ENCODE measurements at places on chromosomes 12 and 14.

DNA sequence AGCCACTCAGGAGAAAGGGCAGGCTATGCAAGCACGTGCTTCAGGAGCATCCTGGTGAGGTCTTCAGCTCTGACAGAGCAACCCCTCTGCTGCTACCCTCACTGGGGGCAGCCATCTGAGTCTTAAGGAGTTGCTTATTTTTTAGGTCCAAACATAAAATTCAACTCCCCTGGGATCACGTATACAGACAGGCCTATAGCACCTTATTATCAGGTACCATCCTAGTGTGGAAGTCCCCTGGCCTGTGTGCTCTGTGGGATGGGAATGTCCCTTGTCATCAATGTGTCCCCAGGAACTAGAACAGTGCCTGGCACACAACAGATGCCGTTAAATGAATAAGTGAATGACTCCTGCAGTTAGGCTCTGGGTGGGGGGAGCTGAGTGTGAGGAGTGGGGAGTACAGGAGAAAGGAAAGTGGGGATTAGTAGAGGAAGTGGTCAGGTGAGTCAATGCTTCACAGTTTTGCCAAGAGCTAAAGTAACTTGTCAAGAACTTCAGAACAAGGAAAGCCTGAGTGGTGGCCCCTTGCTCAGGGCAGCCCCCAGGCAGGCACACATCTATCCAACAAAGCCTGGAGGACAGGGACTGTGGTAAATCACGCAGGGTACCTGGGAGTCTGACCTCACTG is 33.5 kb downstream of the DAD1 start:
- no peak for DNase-seq

GRCh38 chr12:97681612-97682504 is 219.3 kb downstream of the RMST start:
- no peak for DNase-seq

DNA sequence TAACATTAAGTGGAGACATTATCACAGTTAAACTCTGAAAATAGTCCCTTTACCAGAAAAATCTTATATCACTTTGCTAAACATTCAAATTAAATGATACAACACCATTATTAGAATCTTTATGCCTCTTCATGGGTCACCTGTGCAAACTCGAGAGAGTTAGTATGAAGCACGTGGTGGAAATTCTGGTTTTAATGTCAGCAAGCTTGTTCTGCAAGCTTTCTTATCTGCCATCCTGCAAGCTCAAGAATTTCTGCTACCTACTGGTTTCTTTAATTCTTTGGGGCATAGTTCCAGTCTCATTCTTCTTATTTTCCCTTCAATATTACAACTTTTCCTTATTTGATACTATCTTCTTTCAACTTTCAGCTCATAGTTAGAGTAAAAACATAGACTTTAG is 868 bp downstream of the CATSPERB start:
- DNase-seq = no peak

- DNase-seq = no peak
These were observed 120.0 kb downstream of the KCNA5 start for GRCh38 chr12:5163661-5164060.

- DNase-seq = no peak
These were observed 117.5 kb downstream of the VRK1 start for GRCh38 chr14:96914571-96915128.

GRCh38 chr14:100132903-100133510 is 26.4 kb downstream of the DEGS2 start:
- no peak for DNase-seq

GRCh38 chr12:52310622-52311284 is 10.4 kb downstream of the KRT83 start:
- DNase-seq = no peak

DNA sequence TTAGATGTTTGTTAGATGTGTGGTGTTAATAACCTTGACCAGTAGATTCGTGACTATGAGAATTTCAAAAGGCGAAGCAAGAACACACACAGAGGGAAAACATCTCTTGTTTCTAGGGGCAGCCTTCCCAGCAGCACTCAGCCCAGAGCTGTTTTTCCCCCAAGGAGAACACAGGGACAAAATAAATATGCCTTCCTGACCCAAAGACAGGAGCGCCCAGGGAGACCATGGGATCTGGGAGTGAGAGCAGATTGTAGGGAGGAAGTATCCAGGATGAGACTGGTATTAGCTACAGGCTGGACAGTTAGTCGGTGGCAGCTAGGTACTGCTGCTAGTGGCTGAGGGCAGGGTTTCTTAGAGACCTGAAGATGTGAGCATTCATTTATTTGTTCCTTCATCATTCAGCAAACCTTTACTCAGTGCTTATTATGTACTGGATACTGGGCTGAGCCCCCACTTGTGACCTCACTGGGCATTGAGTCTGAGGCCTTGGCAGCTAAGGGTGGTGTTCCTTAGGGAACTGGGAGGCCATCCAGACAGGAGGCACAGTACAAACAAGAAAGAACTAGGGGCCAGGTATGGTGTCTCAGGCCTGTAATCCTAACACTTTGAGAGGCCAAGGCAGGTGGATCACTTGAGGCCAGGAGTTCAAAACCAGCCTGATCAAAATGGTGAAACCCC is 469.8 kb downstream of the ZFP36L1 start:
- no peak for DNase-seq
